Fibroblast of villous mesenchyme (primary cell): ENCODE measurements at places on chromosomes 1 and 21.

DNA sequence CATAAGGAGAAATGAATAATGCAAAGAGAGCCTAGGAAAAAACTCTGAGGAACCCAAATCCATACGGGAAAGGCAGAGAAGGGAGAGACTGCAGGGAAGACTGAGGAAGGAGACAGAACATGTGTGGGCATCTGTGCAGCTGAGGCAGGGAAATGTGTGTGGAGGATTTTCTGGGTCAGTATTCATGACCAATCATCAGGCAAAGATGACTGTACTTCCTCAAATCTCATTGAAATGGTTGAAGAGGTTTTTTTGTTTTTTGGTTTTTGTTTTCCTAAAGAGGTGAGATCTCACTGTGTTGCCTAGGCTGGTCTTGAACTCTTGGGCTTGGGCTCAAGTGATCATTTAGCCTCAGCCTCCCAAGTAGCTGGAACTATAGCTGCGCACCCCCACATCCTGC is 15.7 kb downstream of the DIP2A start:
- DNase-seq = no peak

GRCh38 chr1:109616391-109616790 is 3.0 kb downstream of the GNAT2 start:
- no peak for DNase-seq

DNA sequence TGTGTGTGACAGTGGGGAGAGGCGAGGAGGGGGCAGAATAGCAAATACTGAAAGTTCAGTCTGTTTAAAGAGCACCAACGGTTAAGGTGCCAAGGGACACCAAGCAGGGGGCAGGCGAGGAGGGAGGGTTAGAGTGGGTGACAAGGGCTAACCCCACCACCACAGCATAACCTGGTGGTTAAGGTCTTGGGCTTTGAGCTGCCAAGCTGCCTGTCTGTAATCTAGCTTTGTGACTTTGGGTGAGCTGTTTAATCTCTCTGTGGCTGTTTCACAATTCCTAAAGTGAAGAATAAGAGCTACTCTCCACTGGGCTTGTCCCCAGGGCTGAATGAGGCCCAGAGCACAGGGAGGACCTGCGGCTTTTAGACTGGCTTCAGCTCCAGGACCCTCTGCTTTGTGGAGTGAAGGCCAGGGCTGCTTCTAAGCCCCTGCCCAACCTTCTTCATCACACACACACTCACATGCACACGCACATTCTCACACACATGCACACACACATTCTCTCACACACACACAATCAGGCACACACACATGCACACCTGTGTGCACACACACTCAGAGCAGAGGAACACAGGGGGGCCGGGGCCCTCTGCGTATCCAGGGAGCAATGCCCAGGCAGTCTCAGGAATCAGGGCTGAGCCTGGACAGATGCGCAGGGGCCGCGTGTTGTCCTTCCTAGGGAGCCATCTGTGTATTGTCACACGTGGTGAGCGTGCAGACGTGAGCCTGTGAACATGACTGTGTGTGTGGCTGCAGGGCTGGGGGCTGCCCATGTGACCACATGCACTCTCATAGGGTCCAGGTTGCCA is 101.6 kb upstream of the TARDBP start:
- no peak for DNase-seq

- DNase-seq = no peak
These were observed 2.0 kb downstream of the RCSD1 start for GRCh38 chr1:167631936-167632614.

- no peak for DNase-seq
These were observed 90.1 kb downstream of the OMA1 start for GRCh38 chr1:58456470-58456869.

- no peak for DNase-seq
These were observed 6.6 kb downstream of the SELL start for GRCh38 chr1:169704797-169705196.

DNA sequence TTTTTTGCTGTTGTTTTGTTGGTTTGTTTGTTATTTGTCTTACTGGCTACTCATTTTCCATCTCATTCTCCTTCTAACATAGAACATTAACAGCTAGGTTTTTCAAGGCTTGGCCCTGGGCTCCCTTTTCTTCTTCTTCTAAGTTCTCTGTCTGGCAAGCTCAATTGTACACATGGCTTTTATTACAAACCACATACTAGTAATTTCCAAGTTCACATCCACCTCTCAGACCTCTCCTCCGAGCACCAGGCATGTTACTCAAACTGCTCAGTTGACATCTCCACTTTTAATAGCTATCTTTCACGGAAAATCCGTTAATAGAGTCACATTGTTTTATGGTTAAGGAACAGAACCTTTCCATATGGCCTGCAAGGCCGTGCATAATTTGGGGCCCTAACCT is 736.9 kb upstream of the ADAMTS5 start:
- DNase-seq = no peak

- peak; percentile 36 for DNase-seq
These were observed 59.0 kb upstream of the CD1D start for GRCh38 chr1:158121604-158122254.

DNA sequence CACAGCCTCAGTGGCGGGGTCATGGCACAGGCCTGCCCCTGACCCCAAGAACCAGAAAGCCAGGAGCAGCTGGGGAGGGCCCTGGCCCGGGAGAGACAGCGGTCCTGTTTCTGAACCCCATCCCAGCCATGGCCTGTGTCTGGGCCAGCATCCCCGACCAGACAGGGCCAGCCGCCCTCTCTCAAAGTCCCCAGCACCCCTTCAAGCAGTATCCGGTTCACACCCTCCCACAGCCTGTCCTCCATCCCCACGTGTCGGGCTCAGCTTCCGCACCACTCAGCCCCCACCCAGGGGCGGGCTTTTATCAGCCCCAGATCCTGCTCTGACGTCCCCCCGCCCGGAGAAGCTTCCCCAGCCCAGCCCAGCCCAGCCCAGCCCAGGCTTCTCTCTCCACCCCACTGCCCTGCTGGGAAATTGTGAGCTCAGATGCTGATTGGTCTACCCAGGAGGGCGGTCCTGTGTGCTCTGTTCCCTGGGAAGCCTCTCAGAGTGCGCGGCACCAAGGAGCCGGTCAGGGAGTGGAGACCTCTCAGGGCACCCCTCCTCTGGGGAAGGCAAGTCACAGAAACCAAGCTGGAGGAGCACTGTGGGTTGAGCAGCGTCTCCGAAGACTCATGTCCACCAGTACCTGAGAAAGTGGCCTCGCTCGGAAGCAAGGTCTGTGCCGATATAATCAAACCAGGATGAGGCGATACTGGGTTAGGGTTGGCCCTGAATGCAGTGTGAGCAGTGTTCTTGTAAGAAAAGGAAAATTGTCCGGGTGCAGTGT is 4.7 kb upstream of the FAAP20 start:
- peak; percentile 96 for DNase-seq

- DNase-seq = no peak
These were observed 19.7 kb downstream of the OPTC start for GRCh38 chr1:203513585-203514031.

DNA sequence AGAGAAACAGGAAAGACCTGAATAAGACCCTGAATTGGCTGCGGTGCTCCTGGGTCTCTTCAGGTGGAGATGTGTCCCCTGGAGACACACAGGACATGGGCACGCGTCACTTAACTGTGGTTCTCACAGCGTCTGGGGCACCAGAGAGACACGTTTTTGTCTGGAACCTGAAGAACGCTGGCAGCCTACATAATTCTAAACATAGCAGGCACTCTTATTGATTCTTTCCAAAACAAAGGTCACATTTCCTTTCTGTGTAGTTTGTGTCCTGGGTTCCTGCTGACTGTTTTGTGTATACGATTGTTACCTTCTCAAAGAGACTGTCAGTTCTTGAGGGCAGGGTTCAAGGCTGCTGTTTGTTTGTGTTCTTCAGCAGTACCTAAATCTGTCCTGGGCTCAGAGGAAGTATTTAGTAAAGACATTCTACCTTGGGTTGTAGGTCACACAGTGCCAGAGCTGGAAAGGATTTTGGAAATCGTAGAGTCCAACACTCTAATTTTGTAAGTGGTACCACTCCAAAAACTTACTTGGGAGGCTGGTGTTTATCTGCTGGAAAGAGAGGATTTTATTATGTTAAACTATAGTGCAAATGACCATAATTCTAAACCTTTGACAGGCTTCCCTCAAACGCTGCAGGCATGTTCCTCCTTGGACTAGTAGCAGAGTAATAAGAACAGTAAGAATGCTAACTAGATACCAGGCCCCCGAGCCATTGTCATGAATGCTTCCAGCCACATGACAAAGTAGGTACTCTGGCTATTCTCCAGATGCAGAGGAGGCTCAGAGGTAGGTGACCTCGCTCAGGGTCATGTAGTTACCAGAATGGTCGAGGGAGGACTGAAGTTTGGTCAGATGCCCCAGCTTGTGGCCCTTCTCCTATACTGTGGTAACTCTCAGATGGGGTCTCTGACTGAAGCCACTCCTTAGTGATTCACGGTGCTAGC is 164.3 kb downstream of the DHRS3 start:
- no peak for DNase-seq

DNA sequence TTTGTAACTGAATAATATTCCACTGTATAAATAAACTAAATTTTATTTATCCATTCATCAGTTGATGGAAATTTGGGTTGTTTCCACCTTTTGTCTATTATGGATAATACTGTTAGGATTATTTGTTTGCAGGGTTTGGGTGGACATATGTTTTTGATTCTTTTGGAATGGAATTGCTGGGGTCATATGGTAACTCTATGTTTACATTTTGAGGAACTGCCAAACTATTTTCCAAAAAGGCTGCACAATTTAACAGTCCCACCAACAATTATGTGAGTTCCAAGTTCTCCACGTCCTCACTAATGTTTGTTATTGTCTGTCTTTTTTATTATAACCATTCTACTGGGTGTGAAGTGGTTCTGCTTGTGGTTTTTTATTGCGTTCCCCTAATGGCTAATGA is 4.3 kb upstream of the SERBP1 start:
- DNase-seq = peak; percentile 51

GRCh38 chr1:164562061-164562460 is 3.1 kb downstream of the PBX1 start:
- DNase-seq = no peak

DNA sequence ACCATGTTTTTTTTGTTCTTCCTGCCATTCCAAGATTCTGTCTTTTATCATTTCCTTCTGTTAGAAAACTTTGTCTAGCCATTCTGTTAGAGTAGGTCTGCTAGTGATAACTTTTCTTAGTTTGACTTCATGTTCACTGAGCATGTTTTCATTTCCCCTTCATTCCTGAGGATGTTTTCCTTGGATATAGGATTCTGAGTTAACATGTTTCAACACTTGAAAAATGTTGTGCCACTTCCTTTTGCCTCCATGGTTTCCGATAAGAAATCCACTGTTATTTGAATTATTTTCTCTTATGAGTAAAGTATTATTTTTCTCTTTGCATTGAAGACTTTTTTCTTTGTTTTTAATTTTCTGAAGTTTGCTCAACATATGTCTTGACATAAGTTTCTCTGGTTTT is 66.7 kb downstream of the ATP1A1 start:
- no peak for DNase-seq

GRCh38 chr1:59204001-59204400 is 92.9 kb upstream of the FGGY start:
- DNase-seq = peak; percentile 56

- DNase-seq = peak; percentile 79
These were observed 11.4 kb upstream of the BCAR3 start for GRCh38 chr1:93692983-93693591.

DNA sequence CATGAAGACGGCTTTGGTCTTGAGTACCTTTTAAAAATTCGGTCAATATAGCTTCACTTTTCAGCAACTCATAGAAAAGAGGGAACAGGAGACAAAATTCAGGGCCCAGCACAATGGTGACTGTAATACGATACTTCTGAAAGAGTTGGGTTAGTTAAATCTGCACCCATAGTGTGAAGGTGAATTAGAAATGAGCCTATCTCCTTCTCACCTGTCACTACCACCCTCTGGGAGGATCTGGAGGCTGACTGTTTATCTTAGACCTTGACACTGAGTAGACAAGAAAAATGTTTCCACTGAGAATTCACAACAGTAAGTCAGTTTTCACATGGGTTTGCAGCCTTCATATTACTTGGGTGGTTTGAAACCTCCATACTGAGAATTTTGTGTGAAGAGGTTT is 57.9 kb upstream of the HMGB4 start:
- no peak for DNase-seq

DNA sequence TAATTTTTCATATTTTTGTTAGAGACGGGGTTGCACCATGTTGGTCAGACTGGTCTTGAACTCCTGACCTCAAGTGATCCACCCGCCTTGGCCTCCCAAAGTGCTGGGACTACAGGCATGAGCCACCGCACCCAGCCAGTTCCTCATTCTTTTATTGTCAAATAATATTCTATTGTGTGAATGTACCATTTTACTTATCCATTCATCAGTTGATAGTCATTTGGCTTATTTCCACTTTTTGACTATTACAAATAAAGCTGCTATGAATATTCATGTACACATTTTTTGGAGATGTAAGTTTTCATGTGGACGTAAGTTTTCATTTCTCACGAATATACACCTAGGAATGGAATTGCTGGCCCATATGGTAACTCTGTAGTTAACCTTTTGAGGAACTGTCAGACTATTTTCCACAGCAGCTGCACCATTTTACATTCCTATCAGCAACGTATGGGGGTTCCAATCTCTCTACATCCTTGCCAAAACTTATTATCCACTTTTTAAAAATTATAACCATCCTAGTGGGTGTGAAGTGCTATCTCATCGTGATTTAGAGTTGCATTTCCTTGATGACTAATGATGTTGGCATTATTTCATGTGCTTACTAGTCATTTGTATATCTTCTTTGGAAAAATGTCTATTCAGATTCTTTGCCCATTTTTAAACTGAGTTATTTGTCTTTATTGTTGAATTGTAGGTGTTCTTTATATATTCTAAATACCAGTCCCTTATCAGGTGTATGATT is 12.7 kb downstream of the PACC1 start:
- peak; percentile 48 for DNase-seq

GRCh38 chr1:3369446-3370076 is 84.9 kb upstream of the ARHGEF16 start:
- DNase-seq = peak; percentile 33

- no peak for DNase-seq
These were observed 510.1 kb upstream of the CXADR start for GRCh38 chr21:17002594-17003257.

DNA sequence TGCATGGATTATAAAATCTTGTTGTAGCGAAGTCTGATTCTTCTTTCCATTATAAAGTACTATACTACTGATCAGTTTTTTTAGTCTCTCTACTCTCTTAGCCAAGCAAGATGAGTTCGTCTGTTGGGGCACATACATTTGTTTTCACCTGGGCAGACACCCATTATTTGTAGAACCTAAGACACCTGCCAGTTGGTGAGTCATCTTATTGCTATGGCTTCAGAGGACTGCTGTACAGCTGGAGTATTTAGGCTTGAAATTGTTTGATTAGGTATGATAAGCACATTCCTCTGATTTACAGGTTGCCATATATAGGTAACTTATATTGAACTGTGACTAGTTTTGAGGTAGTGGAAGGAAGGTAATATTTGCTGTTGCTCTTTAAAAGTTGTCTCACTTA is 17.2 kb downstream of the RBM15 start:
- DNase-seq = no peak
